Effector CD4-positive, alpha-beta T cell (primary cell): ENCODE measurements at places on chromosomes 6 and 20.

DNA sequence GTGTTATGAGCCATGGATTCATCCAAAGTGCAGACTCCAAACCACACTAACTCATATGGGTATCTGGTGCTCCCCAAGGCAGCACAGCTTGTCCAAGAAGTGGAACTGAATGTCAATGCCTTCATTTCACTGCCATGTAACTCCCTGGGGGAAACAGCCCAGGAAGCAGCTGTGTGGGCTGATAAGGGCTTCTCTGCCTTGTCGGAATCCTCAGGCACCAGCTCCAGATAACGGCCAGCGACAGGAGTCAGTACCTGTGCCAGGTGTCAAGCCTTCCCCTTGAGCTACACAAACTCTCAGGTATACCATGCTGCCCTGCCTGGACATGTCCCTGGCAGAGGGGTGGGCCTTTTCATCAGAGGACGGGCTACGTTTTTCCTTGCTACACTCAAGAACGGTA, 751.9 kb upstream of the CHD6 start:
- DNase-seq = no peak

GRCh38 chr6:149445573-149445972, 39.2 kb downstream of the ZC3H12D start:
- no peak for DNase-seq

DNA sequence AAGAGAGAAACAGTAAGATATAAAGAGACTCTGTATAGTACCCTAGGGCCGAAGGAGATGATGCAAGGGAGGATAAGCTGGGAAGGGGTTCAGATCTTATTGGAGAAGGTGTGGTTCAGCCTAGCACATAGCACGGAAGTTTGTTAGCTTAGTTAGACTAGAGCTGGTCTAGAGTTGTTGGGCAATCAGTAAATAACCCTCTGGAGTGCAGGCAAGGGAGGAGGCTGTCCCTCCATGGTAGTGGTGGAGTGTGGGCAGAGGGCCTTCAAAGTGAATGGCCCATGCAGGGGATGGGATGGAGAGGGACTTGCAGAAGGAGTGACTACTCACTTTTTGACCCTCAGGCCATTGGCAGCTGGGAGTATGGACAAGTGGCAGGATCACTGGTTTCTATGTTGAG, 20.0 kb downstream of the TULP4 start:
- DNase-seq = no peak

DNA sequence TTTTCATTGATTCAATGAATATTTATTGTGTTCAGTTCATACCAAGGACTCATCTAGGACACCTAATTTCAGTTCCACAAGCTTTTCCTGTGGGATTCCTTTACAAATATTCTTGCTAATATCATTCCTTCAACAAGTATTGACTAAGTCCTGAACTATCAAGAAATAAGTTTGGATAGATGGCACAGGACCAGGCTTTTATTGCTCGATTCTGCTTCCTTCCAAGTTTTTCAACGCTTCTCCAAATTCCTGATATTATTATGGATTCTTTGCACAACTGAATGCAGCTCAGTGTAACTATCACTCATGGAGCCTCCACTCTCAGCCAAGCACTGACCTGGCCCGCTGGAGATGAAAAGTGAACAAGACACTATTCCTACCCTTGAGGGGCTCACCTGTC, 32.7 kb upstream of the COL21A1 start:
- no peak for DNase-seq

GRCh38 chr6:135627092-135627715, 129.7 kb upstream of the AHI1 start:
- DNase-seq = no peak

- DNase-seq = no peak
Measured at GRCh38 chr6:108883172-108883571, 35.0 kb downstream of the ARMC2 start.

GRCh38 chr6:148244217-148244935, 98.3 kb upstream of the SASH1 start:
- no peak for DNase-seq
